Transverse colon (tissue), 4 donors: ENCODE measurements at places on chromosomes 12 and 14.
A peak's percentile ranks its signal among the peaks of the same experiment; 100 is the strongest.

- no peak for DNase-seq
Measured at GRCh38 chr12:117040496-117040895, 58.7 kb downstream of the TESC start.

GRCh38 chr12:100608776-100609175 is 35.3 kb downstream of the GAS2L3 start:
- DNase-seq = no peak

DNA sequence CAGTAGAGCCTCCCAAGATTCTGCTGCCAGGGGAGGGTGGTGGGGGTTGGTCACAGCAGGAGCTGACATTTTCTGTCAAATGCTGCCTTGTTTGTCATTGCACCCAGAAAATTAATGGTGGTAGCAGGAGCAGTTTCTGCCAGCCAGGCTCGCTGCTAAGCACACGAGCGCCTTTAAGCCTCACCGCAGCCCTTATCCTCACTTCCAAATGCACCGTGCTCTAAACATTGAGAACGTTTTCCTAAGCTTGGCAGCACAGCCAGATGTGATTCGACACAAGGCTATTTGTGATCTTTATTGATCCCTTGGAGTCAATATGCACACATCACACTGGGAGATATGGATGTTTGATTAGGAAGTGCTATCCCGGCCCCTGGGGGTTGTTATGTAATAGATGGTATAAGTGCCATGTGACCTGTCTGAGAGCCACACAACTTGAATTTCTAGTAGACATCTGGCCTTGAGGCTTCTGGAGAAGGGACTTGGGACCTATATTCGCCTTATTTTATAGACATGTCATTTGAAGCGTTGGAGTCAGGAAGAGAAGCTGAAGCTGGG is 31.6 kb upstream of the BEGAIN start:
- DNase-seq = peak; percentile 6

- no peak for DNase-seq
Measured at GRCh38 chr12:109273354-109273753, 35.7 kb downstream of the FOXN4 start.
